ENCODE measurements at places on chromosomes 5 and 9. TPM values are rescaled to one million over a fixed set of nuclear protein-coding genes. Genes with fewer than 3 reads are reported as not detected.

DNA sequence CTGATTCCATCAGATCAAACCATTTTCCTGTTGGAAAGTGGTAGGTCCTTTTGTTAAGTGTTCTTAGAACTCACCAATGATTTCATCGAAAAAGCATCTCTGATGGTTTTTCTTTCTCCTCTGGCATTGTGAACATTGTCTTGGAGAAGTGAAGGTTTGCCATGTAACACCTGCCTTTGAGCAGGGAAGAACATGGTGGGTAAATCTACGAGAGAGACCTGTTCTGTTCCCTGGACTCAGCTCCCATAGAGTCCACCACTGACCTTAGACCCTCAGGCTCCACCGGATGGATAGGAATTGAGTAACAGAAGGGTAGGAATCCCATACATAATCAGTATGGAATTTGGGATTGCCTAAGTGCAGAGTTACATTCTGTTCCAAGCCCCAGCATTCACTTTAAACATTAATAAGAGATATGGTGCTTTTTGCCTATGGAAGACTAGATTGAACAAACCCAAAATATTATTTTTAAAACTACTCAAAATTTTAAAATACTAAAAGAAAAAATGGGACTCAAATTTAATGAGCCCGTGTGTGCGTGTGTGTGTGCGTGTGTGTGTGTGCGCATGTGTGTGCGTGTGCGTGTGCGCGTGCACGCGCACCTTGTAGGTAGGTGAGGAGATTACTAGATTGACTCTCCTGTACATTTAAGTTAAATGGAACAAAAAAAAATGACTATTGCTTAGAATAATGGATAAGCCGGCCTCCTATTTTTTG is 92.0 kb downstream of the C9orf152 start:
- no peak overlapping the region for H3K4me3 ChIP-seq
- peak overlapping the region; percentile 61 for H3K27ac ChIP-seq
- H3K36me3 ChIP-seq: peaks cover 31% of the 10 kb centered on the region
- DNase-seq: no peak
- H3K4me1 ChIP-seq: no peaks in the 10 kb centered on the region
- H3K27me3 ChIP-seq: no peaks in the 10 kb centered on the region

DNA sequence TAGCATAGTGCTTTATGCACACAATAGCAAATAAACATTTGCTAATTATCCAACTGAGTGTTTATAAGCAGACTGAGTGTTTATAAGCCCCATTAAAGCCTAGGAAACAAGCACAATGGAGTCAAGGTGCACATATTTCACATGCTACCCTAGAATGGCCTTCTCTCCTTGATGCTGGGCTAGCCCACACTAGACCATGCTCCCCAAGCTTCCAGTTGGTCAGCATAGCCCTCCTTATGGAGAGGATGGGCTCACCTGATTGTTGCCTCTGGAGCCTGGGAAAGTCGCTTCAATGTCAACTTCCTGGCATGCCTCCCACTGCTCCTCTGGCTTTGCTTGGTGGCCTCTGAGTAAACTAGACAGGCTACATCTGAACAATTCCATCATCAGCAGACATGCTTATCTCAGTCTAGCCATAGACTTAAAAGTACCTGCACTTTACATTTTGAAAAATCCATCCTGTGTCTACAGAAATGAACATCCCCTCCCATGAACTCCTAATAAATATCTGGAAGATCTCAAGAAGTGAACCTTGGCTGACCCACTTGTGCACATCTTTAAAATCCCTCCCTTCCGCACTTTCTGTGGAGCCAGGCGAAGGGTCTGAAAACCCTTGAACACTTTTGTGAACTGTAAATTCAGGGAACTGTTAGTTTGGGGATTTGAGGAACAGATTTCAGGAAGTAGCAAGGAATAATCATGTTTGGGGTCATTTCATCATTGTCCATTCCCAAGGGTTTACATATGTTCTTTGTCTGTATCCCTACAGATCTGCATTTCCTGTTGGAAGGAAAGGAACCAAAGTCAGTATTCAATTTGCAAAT is 486.6 kb downstream of the ARHGEF28 start:
- no peak overlapping the region for H3K4me3 ChIP-seq
- H3K4me1 ChIP-seq: no peaks in the 10 kb centered on the region
- no peaks in the 10 kb centered on the region for H3K27me3 ChIP-seq
- no peak for DNase-seq
- H3K36me3 ChIP-seq: no peaks in the 10 kb centered on the region
- H3K27ac ChIP-seq: no peak overlapping the region

DNA sequence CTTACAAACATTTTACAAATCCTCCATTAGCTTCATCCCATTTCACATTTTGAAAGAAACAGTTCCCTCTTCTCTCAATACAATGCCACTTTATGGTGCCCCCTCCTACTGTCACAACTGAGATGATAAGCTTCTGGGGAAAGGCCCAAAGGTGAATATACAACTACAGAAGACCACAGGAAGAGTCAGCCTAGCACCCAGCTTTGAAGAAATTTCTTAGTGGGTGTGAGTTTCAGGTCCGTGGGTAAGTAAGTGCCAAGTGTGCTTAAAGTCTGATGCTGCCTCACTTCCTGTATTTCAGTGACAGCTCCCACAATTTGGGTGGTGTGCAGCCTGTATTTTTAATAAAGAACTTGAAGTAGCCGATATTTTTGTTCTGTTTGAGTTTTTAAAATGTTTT is 68.1 kb downstream of the ARHGEF28 start:
- H3K36me3 ChIP-seq: no peaks in the 10 kb centered on the region
- H3K4me3 ChIP-seq: no peak overlapping the region
- no peaks in the 10 kb centered on the region for H3K4me1 ChIP-seq
- no peak overlapping the region for H3K27ac ChIP-seq
- H3K27me3 ChIP-seq: no peaks in the 10 kb centered on the region

- no peaks in the 10 kb centered on the region for H3K36me3 ChIP-seq
- peak overlapping the region; percentile 64 for H3K27ac ChIP-seq
- no peaks in the 10 kb centered on the region for H3K4me1 ChIP-seq
- DNase-seq: no peak
- no peak overlapping the region for H3K4me3 ChIP-seq
- H3K27me3 ChIP-seq: peaks cover 4% of the 10 kb centered on the region
These were observed 442.5 kb upstream of the KLF4 start for GRCh38 chr9:107932046-107932445.

GRCh38 chr5:89156226-89156625 is 273.2 kb upstream of the MEF2C start:
- DNase-seq: no peak
- H3K36me3 ChIP-seq: no peaks in the 10 kb centered on the region
- H3K27me3 ChIP-seq: no peaks in the 10 kb centered on the region
- no peaks in the 10 kb centered on the region for H3K4me1 ChIP-seq

DNA sequence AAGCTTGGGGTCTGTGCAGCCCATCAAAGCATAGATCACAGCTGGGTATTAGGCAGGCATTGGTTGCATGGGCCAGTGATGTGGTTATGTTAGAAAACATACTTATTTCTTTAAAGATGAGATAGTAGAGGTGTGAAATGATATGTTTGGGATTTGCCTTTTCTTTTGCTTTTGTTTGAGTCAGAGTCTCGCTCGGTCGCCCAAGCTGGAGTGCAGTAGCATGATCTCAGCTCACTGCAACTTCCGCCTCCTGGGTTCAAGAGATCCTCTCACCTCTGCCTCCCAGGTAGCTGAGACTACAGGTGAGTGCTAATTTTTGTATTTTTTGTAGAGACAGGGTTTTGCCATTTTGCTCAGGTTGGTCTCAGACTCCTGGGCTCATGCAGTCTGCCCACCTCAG is 84.8 kb downstream of the PDE6A start:
- no peak overlapping the region for H3K4me3 ChIP-seq
- no peak for DNase-seq
- peaks cover 9% of the 10 kb centered on the region for H3K4me1 ChIP-seq
- no peaks in the 10 kb centered on the region for H3K27me3 ChIP-seq
- no peaks in the 10 kb centered on the region for H3K36me3 ChIP-seq

DNA sequence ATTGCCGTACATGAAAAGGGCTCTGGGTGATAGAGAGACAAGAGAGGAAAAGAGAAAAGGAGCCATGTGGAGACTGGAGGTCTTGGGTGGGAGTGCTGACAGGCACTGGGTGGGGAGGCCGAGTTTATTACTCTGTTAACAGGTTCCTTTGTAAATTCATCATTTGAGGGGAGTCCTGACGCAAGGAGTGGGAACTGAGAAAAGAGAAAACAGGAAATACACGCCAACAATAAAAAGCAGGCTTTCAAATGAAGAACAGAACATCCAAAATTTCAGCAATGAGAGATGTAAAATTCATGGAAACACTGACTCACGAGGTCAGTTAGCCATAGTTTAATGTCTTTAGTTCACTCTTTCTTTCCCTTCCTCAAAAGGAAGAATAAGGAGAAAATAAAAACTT is 342.8 kb downstream of the TMEM167A start:
- no peak overlapping the region for H3K27ac ChIP-seq
- peaks cover 4% of the 10 kb centered on the region for H3K4me1 ChIP-seq
- H3K27me3 ChIP-seq: no peaks in the 10 kb centered on the region
- H3K4me3 ChIP-seq: no peak overlapping the region

GRCh38 chr9:19488721-19489120 is 79.9 kb downstream of the ACER2 start:
- no peaks in the 10 kb centered on the region for H3K36me3 ChIP-seq
- H3K4me3 ChIP-seq: no peak overlapping the region
- DNase-seq: no peak
- no peaks in the 10 kb centered on the region for H3K27me3 ChIP-seq
- no peak overlapping the region for H3K27ac ChIP-seq

GRCh38 chr9:115106001-115106400 is 12.0 kb downstream of the TNC start:
- H3K27ac ChIP-seq: peak overlapping the region; percentile 90
- no peak for DNase-seq
- no peaks in the 10 kb centered on the region for H3K4me1 ChIP-seq
- H3K27me3 ChIP-seq: no peaks in the 10 kb centered on the region
- H3K36me3 ChIP-seq: peaks cover 41% of the 10 kb centered on the region

- H3K4me3 ChIP-seq: no peak overlapping the region
- H3K36me3 ChIP-seq: peaks cover 11% of the 10 kb centered on the region
- H3K27ac ChIP-seq: no peak overlapping the region
- DNase-seq: no peak
These were observed 26.7 kb downstream of the APBA1 start for GRCh38 chr9:69645488-69645887.

The TCOF1 gene
- polyA plus RNA-seq: 33.0 TPM

DNA sequence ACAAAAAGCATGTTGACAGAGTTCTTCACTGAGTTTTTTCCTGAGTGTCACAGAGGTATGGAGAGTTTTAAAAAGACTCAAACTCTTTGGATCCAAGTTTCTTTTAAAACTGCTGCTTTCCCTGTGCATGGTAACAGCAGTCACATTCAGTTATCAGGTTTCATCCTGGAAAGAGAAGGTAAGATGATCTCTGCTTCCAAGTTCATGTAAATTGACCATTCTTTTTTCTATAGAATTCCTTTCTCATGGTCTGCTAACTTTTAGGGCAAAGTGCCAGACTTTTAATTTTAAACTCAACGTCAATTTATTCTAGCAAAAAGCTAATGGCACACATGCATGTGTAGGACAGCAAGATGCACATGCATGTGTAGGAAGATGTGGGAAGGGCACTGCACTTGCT is 52.5 kb upstream of the PRLR start:
- no peaks in the 10 kb centered on the region for H3K27me3 ChIP-seq
- no peaks in the 10 kb centered on the region for H3K4me1 ChIP-seq
- no peak overlapping the region for H3K27ac ChIP-seq
- DNase-seq: no peak
- H3K36me3 ChIP-seq: no peaks in the 10 kb centered on the region

The ADAMTSL2 gene
- polyA plus RNA-seq: 0.31 TPM

GRCh38 chr5:102119252-102119651 is 176.8 kb downstream of the SLCO4C1 start:
- no peak overlapping the region for H3K27ac ChIP-seq
- H3K27me3 ChIP-seq: no peaks in the 10 kb centered on the region
- H3K36me3 ChIP-seq: no peaks in the 10 kb centered on the region
- no peak overlapping the region for H3K4me3 ChIP-seq
- H3K4me1 ChIP-seq: no peaks in the 10 kb centered on the region

DNA sequence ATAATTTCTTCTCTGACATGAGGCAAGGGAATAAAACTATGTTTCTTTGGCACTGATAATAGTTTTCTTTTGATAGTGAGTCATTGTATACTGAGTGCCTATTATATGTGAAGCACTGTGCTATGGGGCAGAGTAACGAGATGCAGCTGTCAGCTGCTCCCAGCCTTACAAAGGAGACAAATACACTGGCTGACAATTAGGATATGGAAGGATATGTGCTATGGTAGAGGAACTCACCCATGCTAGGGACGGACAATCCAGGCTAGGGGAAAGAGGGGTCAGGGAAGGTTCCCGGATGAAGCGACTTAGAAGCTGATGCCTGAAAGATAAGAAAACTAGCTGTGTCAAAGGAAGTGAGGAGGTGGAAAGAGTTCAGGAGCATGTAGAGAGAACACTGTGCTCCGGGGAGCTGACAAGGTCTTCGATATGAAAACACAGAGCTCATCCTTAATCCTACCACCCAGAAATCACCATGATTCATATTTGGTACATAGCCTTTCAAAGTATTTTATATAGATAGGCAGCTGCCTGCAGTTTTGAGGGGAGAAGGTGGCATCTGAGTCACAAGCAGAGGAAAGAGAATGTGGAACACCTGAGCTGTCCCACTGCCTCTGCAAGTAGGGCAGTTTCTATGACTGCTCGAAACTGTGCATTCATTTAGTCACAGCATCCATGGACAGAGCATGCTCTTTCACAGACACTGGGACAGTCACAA is 12.1 kb downstream of the BSPRY start:
- no peak for DNase-seq
- H3K27me3 ChIP-seq: no peaks in the 10 kb centered on the region
- H3K36me3 ChIP-seq: no peaks in the 10 kb centered on the region
- no peak overlapping the region for H3K27ac ChIP-seq
- H3K4me3 ChIP-seq: no peak overlapping the region

DNA sequence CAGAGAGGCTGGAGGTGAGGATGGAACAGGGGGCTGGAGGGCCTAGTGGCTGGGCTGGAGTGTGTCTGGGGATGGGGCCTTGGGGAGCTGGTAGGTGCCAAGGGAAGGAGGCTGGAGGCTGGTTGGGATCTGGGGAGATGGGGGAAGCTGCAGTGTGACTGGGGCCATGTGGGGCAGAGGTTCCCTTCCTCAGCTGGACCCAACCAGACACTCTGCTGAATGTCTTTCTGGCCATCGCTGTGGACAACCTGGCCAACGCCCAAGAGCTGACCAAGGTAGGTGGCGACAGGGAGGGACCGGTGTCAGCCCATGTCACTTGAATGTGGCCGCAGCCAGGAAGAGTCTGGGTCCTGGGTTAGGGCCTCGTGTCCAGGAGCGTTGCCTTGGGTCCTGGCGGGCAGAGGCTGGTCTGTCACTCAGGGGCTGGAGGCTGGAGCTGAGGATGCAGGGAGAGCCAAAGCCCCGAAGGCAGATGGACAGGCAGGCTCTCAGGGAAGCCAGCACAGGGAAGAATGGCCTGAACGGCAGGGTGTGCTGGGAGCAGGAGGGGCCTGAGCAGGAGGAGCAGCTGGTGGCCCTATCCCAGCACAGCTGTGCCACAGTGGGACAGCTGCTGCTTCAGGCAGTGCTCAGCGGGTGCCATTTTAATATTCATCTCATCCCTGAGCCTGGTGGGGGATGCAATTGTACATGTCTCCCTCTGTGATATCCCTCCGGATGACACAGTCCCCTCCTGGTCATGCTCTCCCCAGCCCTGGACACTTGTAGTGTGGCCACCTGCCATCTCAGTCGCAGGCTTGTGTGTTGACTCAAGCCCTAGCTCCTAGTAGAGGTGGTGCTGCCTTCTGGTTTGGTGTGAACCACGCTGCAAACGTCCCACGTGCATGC is 132.5 kb downstream of the CACNA1B start:
- no peak for DNase-seq
- H3K4me3 ChIP-seq: no peak overlapping the region
- no peaks in the 10 kb centered on the region for H3K27me3 ChIP-seq
- H3K4me1 ChIP-seq: no peaks in the 10 kb centered on the region

The ROR2 gene
- polyA plus RNA-seq: 0.34 TPM

The QRFP gene
- polyA plus RNA-seq: not detected
